ENCODE measurements at places on chromosomes 6 and 20.

DNA sequence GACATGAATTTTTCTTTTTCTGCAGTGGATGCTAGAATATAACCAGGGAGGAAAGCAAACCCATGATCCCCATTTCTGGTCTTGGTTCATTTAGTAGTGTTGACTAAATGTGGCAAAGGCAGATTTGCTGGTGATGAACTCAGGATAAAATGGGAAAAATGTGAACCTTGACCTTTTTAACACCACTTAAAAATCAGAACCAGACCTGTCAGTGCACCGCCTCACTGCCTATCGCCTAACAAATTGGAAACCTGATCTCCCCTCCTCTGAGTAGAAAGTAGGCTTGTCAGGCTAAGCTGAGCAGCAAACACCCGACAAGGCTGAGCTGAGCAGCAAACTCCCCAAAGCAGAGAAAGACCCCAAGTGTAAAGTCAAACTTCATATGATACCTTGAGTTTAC, 254.8 kb downstream of the FOXC1 start:
- DNase-seq = peak; percentile 85

- DNase-seq = no peak
Measured at GRCh38 chr6:130206479-130206878, 16.3 kb downstream of the SAMD3 start.

GRCh38 chr6:38846844-38847243, 131.7 kb downstream of the DNAH8 start:
- no peak for DNase-seq

- peak; percentile 70 for DNase-seq
Measured at GRCh38 chr20:14127514-14128223, 132.4 kb downstream of the MACROD2 start.

- no peak for DNase-seq
Measured at GRCh38 chr6:160007611-160008010, 38.7 kb downstream of the IGF2R start.

DNA sequence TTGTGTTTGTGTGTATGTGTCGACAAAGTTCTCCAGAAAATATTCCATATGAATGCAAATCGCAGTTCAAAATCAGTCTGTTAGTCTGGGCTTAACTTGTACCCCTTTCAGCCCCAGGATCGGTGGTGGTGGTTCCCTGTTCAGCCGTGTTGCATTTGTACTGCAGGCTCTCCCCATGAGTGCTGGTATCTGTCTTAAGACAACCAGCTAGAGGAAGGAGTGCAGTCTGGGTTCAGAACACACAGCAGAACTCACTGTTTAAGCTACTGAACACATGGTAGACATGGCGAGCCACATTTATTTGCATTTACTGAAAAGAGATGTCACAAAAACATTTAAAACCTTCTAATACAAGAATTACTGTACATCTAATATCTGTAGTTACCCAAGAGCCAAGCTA, 192.1 kb downstream of the ARID1B start:
- DNase-seq = no peak

DNA sequence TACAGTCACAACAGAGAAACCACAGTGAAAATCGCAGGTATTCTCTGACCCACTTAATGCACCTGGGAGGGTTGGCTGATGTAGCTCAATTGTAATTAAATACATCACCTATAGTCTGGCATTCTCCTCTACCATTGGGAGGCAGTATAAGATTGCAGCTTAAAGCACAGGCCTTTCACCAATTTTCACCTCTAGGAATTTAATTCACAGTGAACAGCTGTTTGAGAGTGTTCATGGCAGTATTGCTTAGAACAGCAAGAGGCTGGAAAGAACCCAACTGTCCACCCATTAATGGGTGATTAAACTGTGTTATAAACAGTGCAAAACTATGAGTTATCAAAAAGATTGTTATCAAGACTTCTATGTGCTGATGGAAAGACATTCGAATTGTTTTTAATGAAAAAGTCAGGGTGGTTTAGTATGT, 2.0 kb downstream of the EDEM2 start:
- peak; percentile 76 for DNase-seq

GRCh38 chr20:60057123-60057865, 99.1 kb downstream of the CDH26 start:
- peak; percentile 97 for DNase-seq

- DNase-seq = peak; percentile 79
Measured at GRCh38 chr20:4956200-4956810, 45.0 kb downstream of the SLC23A2 start.

GRCh38 chr6:163395122-163395830, 19.2 kb upstream of the QKI start:
- no peak for DNase-seq

All from NCI-H2171 treated with DMSO at 0.1 percent for 48 hours (cell line).